ENCODE measurements at places on chromosomes 5 and 9.

- no peak for DNase-seq
Measured at GRCh38 chr5:169534311-169534880, 49.2 kb upstream of the SPDL1 start.

DNA sequence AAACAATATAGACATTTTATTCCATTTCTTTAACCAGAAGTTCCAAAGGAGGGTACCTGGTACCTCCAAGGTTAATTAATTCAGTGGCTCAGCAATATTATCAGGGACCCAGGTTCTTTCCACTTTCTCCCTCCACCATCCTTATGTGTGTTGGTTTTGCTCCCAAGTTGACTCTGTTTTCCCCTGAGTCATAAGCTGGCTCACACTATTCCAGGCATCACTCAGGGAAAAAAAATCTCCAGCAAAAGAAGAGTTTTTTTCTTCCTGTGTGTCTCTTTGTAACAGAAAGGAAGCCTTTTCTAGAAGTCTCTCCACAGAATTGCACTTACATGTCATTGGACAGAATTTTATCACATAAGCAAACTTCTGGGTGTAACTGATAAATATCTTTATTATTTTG, 31.2 kb upstream of the GALNT10 start:
- no peak for DNase-seq

GRCh38 chr5:65951330-65951729, 25.0 kb downstream of the ERBIN start:
- no peak for DNase-seq

DNA sequence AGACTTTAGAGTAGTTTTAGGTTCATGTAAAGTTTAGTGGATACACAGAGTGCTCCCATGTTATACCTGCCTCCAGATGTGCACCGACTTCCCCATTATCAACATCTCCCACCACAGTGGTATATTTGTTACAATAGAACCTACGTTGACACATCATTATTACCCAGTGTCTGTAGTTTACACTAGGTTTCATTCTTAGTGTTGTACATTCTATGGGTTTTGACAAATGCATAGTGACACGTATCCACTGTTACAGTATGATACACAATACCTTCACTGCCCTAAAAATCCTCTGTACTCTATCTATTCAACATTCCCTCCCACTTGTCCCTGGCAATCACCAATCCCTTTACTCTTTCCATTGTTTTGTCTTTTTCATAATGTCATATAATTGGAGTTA, 34.3 kb upstream of the CRHBP start:
- DNase-seq = no peak

- DNase-seq = no peak
Measured at GRCh38 chr5:171845857-171846256, 60.2 kb downstream of the SMIM23 start.

DNA sequence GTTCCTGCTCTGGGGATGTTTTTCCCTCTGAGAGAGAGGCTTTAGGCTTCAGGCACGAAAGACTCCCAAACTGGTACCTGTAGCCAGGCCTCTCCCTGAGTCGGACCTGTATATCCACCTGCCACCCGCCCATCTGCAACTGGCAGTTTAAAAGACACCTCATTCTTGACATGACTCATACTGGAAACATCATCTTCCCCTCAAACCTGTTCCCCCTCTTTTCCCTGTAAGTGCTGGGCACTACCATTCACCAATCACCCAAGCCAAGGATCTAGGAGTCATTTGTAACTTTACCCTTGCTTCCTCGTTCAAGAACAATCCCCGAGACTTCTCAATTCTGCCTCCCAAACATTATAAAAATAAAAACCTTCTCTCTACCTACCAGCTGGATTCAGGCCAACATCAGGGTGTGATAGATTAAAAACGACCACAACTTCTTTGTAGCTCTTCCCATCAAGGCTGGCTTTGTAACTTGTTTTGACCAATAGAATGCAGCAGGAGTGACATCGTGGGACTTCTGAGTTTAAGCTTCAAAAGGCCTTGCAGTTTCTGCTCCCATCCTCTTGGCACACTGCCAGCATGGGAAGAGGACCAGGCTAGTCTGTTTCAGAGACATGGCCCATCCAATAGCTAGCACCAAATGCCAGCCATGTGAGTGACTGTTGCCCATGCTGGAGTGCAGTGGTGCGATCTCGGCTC, 1.8 kb upstream of the WDR31 start:
- DNase-seq = no peak

GRCh38 chr5:108148715-108149139, 233.2 kb downstream of the FBXL17 start:
- no peak for DNase-seq

- DNase-seq = no peak
Measured at GRCh38 chr5:113232667-113233066, 202.1 kb downstream of the TSSK1B start.

DNA sequence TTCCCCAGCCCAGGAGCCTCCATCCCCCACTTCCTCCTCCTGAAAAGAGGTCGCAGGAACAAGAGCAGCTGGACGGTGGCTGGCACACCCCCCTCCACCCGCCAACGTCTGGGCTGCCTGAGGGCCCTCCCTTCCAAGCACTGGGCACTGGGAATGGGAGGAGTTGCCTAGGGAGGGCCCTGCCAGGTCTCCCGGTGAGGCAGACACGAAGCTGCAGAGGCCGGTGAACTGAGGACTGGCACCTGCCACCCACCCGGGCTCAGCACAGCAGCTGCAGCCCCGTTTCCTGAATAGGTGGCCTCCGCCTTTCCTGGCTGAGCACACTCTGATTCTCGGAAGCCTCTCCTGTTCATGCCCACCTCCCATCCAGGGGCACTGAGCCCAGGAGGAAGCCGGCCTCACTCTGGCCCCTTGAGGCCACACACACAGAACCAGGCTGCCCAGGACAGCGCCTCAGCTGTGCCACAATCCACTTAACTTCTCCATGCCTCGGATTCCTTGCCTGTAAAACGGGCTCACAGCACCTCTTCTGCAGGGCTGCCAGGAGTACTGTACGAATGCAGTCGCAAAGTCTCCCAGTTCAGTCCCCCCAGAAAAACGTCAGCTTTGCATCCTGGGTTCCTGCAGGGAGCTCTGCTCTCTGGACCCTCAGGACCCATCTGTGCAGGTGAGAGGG, 1.3 kb downstream of the NPDC1 start:
- DNase-seq = no peak

DNA sequence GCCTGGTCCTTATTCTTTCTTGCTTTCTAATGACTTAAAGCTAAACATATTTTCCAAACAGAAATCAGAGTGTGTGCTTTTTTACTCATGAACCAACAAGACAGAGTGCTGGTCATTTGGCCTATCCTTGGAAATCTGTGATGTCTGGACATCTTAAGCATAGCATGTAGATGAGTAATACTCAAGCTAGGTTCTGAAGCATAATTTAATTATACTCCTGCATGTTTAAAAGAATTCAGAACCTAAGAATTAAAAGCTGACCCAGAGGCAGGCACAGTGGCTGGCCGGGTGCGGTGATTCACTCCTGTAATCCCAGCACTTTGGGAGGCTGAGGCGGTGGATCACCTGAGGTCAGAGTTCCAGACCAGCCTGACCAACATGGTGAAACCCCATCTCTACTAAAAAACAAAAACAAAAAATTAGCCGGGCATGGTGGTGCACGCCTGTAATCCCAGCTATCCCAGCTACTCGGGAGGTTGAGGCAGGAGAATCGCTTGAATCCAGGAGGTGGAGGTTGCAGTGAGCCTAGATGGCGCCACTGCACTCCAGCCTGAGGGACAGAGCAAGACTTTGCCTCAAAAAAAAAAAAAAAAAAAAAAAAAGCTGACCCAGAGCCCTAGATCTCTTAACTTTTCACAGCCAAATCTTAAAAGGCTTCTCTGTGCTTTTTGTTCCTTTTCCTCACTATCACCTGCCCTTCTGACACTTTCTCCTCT, 16.2 kb upstream of the TJP2 start:
- no peak for DNase-seq

GRCh38 chr9:88794100-88794499, 197.2 kb upstream of the S1PR3 start:
- no peak for DNase-seq

- DNase-seq = no peak
Measured at GRCh38 chr5:96699186-96699820, 37.1 kb downstream of the CAST start.

DNA sequence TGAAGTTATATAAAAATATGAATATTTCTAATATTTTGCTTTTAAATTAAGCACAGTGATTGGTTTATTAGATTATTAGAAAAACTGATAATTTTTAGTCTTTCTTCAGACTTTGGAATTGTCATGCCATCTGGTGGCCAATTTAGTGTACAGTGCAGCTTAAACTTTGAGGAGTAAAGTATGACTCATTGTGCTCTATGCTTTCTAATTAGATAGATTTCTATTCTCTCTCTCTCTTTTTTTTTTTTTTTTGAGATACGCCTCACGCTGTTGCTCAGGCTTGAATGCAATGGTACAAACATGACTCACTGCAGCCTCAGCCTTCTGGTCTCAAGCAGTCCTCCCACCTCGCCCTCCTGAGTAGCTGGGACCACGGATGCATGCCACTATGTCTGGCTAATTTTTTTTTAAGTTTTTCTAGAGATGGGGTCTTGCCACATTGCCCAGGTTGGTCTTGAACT, 42.1 kb upstream of the GPR21 start:
- no peak for DNase-seq

DNA sequence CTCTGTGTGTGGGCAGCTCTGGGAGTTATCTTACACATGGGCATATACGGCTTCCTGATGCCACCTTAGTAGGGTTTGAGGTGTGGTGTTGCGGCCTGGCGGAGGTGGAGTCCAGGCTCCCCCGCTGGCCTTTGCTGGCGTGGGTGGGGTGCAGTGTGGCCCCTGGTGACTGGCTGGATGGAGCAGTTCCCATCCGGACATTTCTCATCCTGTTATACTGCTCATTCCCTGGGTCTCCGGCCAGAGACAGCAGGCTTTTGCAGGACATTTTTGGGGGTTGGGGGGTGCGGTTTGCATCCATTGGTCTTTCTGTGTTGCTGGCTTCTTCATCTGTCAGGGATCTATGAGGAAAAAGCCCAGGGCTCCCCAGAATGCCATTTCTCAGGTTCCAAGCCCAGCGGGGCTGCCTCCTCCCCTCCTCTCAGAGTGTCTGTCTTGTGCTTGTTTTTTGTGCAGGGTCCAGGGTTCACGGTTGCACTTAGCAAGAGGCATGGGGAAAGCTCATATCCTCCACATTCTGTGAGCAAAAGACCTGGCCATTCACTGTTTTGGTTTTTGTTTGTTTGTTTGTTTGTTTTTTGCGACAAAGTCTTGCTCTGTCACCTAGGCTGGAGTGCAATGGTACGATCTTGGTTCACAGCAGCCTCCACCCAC, 22.3 kb downstream of the NDUFS6 start:
- DNase-seq = peak; percentile 68

DNA sequence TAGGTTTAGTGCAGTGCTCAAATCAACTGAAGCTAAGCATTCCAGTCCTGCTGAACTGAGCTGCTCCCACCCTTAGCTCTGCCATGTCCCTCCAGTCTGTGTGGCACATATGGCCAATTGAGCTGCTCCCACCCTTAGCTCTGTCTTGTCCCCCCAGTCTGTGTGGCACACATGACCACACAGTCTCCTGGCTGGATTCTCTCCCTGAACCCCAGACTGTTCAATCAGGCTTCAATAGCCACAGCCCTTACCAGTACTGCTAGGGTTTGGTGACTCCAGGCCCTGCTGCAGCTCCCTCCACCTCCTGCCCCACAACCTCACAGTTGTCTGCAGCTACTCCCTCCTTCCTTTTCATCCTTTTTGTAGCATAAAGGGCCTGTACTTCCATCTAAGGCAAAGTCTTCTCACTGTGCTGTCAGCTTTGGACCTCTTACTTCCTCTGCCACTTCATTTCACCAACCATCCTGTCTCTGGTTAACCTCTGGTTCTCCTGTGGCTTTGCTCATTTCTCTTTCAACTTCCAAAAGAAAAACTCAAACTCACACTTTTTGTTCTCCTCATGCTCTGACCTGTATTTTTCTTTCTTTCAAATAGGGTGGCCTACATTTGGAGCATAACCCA, 50.8 kb downstream of the ADAMTS12 start:
- no peak for DNase-seq

DNA sequence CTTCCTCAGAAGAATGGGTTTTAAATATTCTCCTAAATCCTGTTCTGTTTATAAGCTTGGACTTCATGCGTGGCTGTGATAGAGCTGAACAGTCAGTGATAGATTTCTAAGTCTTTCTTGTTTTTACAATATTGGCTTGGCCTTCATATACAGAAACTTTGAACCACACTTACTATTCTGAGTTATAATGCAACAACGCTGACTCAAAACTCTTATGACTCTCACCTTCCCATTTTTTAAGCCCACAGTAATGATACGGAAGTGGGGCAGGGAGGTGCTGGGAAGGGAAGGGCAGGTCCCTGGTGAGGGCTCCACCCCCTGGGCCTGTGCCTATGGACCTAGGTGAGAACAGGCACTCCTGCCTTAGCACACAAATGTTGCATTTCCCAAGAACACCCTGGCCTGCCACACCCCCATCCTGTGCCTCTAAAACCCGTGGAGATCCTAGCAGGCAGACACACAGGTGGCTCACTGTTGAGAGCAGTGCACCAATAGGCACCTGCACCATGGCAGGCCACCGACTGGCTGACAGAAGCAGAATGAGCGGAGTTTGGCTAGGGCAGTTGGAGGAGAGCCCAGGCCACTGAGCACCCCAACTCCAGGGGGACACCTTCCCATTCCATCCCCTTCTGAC, 376.7 kb downstream of the GABRG2 start:
- DNase-seq = no peak

DNA sequence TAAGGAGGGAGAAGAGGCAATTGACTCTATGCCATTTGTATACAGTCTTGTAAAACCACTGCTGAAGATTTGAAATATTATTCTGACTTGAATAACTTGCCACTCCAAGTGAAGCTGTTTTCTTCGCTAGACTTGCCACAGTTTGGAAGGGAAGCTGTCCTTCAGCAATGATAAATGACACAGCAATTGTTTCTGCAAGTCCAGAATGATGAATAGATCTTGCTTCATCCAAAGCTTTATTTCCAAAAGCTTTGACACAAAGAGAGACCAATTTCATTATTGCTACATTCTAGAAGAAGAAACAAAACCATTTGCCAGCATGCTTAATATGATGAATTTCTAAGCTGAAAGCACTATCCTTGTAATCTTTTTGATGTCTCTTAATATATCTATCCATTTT, 73.7 kb downstream of the ZNF366 start:
- DNase-seq = no peak

DNA sequence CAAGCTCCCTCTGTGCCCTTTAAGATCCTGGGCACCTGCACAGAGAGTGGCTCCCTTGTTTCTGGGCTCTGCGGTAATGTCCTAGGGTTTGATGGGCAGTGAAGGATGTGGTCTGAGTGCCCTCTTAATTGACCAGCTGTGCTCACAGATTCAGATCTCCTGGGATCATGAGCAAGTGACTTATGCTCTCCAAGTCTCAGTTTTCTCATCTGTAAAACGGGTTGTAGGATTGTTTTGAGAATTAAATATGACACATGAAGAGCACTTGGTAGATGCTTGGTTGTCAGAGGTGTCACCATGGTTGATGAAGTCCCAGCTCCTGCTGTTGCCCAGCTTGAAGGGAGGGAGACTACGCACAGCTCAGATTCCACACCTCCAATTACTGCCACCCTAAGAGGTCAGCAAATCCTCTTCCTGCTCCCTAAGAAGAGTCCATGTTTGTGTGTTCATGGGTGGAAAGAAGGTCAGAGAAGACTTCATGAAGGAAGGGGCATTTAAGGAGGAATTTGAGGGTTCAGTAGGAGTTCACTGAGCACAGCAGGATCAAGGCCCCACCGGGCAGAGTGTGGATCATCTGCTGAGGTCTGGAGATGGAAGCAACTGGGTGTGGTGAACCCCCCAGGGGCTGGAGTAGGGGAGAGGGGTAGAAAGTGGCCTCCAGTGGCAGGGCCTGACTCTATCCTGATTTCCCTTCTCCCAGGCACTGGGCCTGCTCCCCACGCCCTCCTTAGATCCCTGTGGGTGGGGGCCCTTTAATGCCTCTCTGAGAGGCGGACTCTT, 1.4 kb upstream of the PSD2 start:
- no peak for DNase-seq
